ENCODE measurements at places on chromosomes 2 and 18. TPM values are rescaled to one million over a fixed set of nuclear protein-coding genes. Genes with fewer than 3 reads are reported as not detected.

- H3K27ac ChIP-seq: no peak overlapping the region
- H3K27me3 ChIP-seq: no peaks in the 10 kb centered on the region
- no peaks in the 10 kb centered on the region for H3K4me1 ChIP-seq
- no peaks in the 10 kb centered on the region for H3K36me3 ChIP-seq
- H3K4me3 ChIP-seq: no peak overlapping the region
Measured at GRCh38 chr18:76750917-76751890, 71.2 kb upstream of the ZNF236 start.

GRCh38 chr2:222651718-222652418 is 4.0 kb downstream of the FARSB start:
- H3K36me3 ChIP-seq: peaks cover 8% of the 10 kb centered on the region
- no peaks in the 10 kb centered on the region for H3K27me3 ChIP-seq
- DNase-seq: no peak
- H3K4me3 ChIP-seq: no peak overlapping the region
- peaks cover 13% of the 10 kb centered on the region for H3K4me1 ChIP-seq

- H3K27me3 ChIP-seq: no peaks in the 10 kb centered on the region
- no peak for DNase-seq
- H3K4me1 ChIP-seq: no peaks in the 10 kb centered on the region
- H3K4me3 ChIP-seq: no peak overlapping the region
- no peaks in the 10 kb centered on the region for H3K36me3 ChIP-seq
Measured at GRCh38 chr18:70641156-70641775, 352.4 kb downstream of the SOCS6 start.

- H3K4me3 ChIP-seq: no peak overlapping the region
- peaks cover 51% of the 10 kb centered on the region for H3K4me1 ChIP-seq
- peak; percentile 90 for DNase-seq
- peak overlapping the region; percentile 68 for H3K27ac ChIP-seq
Measured at GRCh38 chr2:46988733-46989481, 73.3 kb upstream of the MCFD2 start.

DNA sequence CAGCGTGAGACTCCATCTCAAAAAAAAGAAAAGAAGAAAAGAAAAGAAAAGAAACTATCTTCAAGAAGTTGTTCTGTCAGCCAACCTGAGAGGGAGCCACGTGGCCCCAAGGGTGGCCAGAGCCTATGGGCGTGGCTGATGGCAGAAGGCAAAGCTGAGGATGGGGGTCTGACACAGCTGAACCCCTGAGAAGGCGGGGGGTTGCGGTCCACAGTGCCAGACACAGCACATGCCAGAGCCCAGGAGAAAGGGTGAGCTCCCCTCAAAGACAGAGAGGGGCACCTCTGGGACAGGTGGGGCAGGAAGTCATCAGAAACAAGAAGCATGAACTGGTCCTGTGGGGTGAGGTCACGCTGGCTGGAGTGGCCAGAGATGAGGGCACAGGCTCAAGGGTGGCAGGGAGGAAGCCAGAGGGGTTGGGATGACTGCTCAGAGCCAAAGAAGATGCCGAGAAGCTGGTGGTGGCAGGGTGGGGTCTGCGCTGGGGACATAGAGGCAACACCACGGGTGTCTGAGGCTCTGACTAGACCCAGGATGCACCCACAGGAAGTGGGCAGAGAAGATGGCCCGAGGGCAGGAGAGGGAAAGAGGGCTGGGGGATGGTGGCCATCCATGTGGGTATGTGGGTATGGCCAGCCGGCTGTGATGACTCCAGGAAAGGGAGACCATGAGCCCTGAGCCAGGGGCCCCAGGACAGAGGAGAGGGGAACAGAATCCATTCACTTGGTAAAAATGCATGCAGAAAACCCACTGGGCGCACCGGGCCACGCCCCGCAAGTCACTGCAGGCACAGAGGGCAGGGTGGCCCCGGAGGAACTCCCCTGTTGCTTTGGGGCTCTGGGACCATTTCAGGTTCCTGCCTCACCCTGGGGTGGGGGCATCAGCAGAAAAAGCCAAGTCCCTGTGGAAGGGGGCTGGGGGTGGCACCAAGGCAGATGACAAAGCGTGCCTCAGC is 8.4 kb downstream of the KIF1A start:
- H3K27ac ChIP-seq: no peak overlapping the region
- no peaks in the 10 kb centered on the region for H3K27me3 ChIP-seq
- H3K4me3 ChIP-seq: no peak overlapping the region
- H3K36me3 ChIP-seq: peaks cover 50% of the 10 kb centered on the region

DNA sequence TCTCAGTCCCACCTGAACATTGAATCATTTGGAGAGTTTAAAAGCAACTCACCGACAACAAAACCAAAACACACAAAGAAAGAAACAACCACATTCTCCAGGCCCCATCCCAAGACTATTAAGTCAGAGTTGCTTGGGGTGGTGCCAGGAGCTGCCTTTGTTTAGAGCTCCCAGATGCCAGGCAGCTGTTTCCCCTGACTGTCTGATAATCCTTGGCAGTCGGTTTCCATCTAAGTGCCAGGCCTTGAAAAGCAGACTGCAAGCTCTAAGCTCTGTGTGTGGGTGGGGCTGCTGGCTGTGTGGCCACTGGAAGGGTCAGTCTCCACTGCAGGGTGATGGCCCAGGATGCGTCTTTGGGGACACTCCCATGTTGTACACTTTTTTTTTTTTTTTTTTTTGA is 255.3 kb upstream of the AGAP1 start:
- peaks cover 4% of the 10 kb centered on the region for H3K4me1 ChIP-seq
- DNase-seq: no peak
- no peak overlapping the region for H3K27ac ChIP-seq
- H3K4me3 ChIP-seq: no peak overlapping the region

DNA sequence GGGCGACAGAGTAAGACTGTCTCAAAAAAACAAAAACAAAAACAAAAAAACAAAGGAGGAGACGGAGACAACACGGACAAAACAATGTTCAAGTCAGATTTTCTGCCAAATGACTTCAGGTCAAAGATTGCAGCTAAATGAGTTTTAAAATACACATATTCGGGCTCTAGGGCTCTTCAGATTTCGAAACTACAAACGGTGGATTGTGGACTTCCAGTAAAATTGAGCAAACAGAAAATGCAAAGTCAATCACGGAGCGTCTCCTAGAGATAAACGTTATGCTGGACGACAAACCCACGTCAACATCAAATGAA is 558 bp downstream of the MRPS5 start:
- peak overlapping the region; percentile 82 for H3K4me3 ChIP-seq
- no peak for DNase-seq
- H3K27me3 ChIP-seq: no peaks in the 10 kb centered on the region
- H3K36me3 ChIP-seq: peaks cover 5% of the 10 kb centered on the region
- H3K27ac ChIP-seq: no peak overlapping the region

GRCh38 chr2:138507267-138507666 is 5.7 kb downstream of the SPOPL start:
- H3K36me3 ChIP-seq: no peaks in the 10 kb centered on the region
- H3K27ac ChIP-seq: no peak overlapping the region
- no peaks in the 10 kb centered on the region for H3K4me1 ChIP-seq
- H3K27me3 ChIP-seq: no peaks in the 10 kb centered on the region
- H3K4me3 ChIP-seq: no peak overlapping the region

DNA sequence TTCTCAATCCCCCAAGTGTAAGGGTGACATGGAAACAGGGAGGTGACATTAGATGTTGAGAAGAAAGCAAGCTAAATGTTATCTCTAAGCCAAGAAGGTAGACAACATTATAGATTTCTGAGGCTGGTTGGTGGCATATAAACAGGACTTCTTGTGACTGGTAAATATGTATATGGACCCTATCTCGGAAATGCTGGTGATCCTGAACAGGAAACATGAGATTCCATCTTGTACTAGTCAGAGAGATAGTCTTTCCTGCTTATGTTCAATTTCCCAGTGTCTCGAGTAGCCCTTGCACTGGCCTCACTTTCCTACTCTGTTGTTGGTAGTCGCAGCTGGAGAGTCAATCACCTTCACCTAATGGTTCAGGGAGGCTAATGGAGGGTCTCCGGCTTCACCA is 26.8 kb downstream of the MOGAT1 start:
- H3K36me3 ChIP-seq: no peaks in the 10 kb centered on the region
- no peaks in the 10 kb centered on the region for H3K27me3 ChIP-seq
- no peak overlapping the region for H3K27ac ChIP-seq
- H3K4me1 ChIP-seq: no peaks in the 10 kb centered on the region
- no peak overlapping the region for H3K4me3 ChIP-seq

DNA sequence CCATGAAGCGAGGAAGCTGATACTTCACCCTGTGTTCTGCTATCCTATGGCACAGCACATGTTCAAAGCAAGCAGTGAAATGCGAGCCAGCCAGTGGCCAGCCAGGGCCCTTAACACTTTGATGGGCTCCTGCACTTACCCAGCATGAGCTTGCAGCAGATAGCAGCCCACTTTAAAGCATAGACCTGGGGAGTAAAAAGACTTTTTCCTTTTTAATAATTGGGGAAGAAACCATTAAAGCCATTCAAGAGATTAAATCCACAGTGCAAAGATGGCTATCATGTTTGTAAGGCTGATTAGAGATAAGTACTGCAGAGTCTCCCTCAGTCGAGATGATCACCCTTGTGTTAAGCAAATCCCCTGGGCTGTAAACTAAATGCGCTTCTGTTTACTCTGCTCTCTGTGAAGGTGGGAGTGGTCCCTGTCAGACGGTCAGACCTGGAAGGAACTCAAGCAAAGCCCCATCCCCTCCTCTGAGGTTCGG is 15.7 kb downstream of the CCBE1 start:
- H3K4me1 ChIP-seq: peaks cover 4% of the 10 kb centered on the region
- DNase-seq: no peak
- H3K27ac ChIP-seq: no peak overlapping the region

DNA sequence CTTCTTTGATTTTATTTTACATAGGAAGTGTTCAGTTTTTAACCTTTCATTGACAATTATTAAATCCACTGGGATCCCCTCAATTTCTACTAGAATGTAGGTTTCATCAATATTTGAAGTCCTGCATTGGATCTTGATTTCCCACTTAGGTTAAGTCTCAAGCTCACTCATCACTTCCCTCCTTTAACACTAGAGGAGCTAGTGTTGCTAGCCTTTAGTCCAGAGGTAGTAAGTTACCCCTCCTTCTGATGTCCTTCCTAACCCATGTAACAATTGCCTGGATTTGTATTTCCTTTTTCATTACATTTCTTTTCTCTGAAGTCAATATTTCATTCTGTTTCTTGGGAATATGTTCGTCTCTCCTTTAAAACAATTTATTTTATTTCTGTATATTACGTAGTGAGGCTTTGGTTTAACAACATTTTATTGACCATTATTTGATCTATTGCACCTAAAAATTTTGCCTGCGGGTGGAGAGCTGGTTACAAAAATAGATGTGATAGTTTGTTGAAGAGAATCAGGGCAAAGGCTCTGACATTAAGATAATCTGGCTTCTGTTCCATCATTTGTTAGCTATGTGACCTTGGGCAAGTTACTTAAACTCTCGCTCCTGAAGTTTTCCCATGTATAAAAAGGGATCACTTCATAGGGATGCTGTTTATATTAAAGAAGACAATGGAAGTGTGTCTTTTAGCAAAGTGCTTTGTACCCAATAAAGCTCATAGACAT is 833.0 kb downstream of the SLC4A3 start:
- no peaks in the 10 kb centered on the region for H3K36me3 ChIP-seq
- H3K4me1 ChIP-seq: no peaks in the 10 kb centered on the region
- no peak overlapping the region for H3K4me3 ChIP-seq
- no peak for DNase-seq

- H3K36me3 ChIP-seq: no peaks in the 10 kb centered on the region
- H3K27ac ChIP-seq: no peak overlapping the region
- H3K4me3 ChIP-seq: no peak overlapping the region
- no peaks in the 10 kb centered on the region for H3K4me1 ChIP-seq
- no peak for DNase-seq
Measured at GRCh38 chr2:168903888-168904287, 2.8 kb downstream of the G6PC2 start.

DNA sequence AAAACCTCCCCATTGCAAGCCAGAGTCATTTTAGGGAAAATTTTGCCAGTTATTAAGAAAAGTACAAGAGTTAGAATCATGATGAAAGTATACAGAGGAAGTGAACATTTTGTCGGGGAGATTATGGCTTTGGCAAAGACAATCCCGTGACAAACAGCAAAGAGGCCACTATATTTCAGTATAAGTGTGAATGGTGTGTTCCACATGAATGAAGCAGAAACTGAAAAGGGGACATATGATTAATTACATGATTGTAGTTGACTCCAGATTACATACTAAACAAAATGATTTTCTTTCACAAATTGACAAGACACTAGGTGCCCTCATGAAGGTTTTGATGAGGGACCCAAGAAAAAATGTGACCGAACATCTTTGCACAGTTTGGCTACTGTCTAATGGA is 42.0 kb downstream of the SP140 start:
- H3K27me3 ChIP-seq: no peaks in the 10 kb centered on the region
- H3K4me3 ChIP-seq: no peak overlapping the region
- H3K36me3 ChIP-seq: no peaks in the 10 kb centered on the region

DNA sequence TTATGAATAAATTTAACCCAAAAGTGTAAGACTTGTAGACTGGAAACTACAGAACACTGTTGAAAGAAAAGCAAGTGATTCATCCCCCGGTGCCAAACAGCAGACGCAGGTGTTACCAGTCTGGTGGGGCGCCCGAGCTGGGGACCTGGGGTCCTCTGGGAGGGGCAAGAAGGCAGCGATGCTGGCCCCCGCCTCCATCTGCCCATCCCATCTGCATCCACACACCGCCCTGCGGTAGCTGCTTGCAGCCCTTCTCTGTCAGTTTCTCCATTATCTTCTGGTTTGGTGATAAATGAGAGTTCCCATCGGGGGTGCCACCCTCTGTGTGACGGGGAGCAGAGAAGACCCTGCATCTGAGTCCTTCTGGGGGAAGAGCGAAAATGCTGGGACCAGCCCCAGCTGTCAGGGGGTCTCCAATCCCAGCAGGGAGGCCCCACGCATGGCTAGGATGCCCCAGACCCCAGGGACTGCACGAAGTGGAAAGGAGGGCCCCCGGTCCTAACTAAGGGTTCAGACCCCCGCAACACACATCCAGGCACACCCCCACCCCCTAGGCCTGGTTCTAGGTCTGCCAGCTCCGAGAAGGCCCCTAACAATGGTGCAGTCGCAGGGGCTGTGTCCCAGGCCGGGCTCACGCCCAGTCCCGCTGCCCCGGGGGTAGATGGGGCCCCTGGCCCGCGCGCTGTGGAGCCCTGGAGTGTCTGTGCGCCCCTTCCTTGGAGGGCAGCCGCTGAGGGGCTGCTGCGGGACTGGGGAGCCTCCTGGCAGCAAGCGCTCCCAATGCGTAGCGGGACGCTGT is 686 bp upstream of the RGPD8 start:
- peaks cover 8% of the 10 kb centered on the region for H3K4me1 ChIP-seq
- H3K4me3 ChIP-seq: no peak overlapping the region
- no peak for DNase-seq

The DOCK10 gene
- total RNA-seq: 44.4 TPM

The ADAM23 gene
- 52.1 TPM for total RNA-seq

The GPR39 gene
- total RNA-seq: 0.79 TPM

The SIX2 gene
- 0.40 TPM for total RNA-seq

The TMEM163 gene
- total RNA-seq: 35.7 TPM

The CTNNA2 gene
- 117 TPM for total RNA-seq

The EML6 gene
- total RNA-seq: 6.9 TPM

The ARHGAP15 gene
- total RNA-seq: 15.4 TPM
